ENCODE measurements at places on chromosomes 4 and X.

DNA sequence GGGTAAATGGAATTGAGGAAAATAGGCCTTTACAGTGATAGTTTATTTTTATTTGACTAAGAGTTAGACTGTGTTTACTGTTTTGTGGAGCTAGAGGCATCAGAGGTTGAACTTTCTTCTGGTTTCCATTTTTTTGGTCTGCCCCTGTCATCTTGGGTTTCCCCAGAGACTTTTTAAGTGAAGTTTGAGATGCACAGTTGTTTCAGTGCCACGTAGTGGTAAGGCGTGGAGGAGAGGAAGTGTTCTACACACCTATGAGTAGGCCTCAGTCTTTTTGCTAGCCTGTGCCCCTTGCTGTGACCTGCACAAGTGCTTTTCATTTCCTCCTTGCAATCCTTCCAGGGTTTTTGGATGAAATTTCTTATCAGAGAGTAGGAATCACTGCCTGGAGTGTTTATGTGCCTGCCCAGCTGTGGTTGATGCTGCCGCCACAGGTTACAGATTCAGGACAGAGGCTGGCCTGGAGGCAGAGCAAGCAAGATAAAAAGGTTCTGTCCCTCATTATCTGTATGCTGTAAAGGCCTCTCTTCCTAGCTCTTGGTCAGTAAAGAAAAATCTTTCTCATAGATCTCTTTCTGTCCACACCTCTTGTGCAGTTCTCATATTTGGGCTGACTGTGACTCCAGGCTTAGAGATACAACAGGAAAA, 12.5 kb upstream of the HSFX4 start:
- DNase-seq, result peak; percentile 12

DNA sequence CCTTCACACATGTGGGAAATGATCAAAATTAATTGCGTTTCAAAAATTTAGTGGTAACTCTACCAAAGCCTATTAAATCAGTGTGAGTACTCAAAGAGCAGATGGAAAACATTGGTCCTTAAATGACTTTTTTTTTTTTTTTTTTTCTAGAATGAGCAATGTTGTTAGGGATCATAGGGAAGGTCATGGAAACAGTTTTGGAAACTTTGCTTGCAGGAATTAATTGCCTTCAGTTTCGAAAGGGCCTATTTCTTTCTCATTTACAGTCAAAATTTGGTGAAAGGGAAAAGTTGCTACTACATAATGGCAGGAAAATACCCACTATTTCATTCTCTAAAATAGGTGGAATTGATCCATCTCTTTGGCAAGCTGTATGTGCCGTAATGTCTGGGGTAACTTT, 160.9 kb downstream of the RTL9 start:
- no peak for DNase-seq

DNA sequence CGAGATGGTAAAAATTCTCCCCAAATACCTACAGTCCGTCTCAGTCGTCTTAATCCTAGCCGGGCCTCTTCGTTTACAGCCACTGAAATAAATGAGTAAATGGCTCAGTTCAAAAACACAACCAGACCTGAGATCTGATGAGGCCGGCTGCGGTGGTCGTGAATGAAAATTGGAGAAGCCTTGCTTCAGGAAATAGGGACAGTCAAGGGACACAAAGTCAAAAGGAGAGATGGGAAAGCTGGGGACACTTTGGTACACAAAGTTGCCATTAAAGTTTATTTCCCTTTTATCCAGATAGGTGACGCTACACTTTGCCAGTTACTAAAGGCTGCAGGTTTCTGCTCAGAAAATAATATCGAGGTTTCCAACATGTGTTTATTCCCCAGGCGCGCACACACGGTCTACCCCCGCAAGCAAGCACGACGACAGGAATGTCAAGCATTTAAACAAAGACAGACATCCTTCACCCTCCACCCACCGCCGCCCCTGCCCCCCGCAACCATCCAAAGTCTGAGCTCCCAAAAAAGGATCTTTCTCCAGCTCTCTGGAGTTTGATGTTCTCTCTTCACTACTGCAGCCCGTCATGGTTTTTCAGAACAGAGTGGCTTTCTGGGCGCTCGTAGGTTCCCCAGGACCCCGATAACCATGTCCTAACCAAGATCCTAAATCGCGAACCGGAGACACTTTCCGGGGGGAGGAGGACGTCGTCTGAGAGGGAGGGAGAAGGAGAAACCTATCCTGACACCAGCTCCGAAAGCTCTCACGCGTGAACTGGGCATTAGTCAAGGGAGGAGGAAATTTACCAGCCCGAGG, 1.3 kb upstream of the PCDH7 start:
- DNase-seq, result no peak

DNA sequence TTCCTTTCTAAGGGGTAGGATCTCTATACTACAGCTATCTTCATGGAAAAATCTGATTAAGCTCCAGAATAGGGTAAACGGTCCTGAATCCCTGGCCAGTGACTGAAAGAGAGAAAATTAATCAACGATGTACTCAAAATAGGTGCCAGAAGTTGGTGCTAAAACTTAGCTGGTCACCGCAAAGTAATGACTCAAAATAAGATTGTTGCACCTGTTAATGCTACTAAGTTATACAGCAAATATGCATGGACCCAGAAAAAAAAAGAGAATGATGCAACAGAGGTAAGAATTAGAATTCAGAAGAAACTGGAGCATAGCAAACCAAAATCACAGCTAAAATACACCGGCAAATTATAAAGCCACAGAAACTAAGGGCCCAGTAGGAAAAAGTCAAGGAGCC, 239.7 kb upstream of the FAM241A start:
- no peak for DNase-seq

- no peak for DNase-seq
These were observed 22.2 kb upstream of the PPP2R2C start for GRCh38 chr4:6494431-6495295.

GRCh38 chr4:66647476-66647875, 897.8 kb downstream of the CENPC start:
- no peak for DNase-seq

DNA sequence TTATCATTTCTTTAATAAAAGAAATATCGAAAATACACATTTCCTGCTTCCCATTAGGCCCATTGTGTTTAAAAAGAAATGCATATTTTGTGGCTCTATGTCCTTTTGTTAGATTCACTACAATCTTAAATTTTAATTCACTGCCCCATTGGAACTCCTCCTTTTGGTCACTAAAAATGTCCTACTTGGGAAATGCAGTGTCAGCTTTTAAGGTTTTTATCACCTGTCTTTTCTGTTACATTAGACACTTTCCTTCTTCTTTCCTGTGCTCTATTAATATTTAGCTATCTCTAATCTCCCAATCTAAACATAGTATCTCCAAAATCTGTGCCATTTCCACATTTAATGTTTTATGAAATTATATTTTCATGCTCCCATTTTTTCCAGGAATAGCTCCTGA, 164.9 kb upstream of the SPOCK3 start:
- DNase-seq, result no peak

DNA sequence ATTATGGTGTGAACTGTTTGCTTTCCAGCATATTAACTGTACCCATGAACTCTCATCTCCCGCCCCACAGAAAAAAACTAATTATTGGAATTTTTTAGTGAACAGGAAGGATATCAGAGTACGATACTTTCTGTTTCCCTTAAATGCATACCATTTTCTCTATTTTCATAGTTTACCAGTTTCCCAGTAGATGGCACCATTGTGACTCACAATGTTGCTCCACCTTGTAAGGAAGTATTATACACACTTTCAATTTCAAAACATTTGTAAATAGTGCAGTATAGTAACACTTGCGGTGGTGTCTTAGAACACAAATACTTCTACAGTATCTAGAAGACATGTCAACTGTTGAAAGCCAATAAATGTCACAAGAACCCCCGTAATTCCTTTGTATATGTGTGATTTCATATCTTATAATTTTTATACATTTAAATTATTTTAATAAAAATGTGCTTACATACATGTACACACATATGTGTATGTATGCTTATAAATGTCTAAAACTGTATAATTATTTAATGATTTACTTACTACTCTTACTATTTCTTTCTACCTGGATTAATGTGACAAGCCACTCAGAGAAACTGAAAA, 167.3 kb downstream of the SLIT2 start:
- DNase-seq, result peak; percentile 50

GRCh38 chrX:68978255-68978654, 149.4 kb downstream of the EFNB1 start:
- no peak for DNase-seq

DNA sequence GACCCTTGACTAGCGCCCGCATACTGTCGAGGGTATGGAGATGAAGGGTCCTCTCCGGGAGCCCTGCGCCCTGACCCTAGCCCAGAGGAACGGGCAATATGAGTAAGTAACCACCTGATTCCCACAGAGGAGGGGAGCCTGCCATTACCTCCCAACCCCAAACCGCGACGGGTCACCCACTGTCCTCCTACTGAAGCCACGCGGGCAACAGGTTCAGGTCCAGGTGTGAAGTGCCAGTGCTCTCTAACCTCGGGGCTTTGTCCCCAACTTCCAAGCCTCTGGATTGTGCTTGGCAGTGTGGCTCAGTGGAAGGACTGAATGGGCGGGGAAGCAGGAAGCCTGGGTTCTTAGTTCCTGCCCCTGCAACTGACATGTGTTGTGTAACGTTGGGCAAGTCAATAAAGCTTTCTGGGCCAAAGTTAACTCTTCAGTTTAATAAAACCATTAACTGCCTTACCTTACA, 694 bp downstream of the OCRL start:
- DNase-seq, result peak; percentile 1

GRCh38 chr4:62328526-62328925, 1128.4 kb downstream of the ADGRL3 start:
- DNase-seq, result no peak

- DNase-seq, result no peak
These were observed 213.8 kb upstream of the RADX start for GRCh38 chrX:106397788-106398538.

GRCh38 chr4:26080870-26081628, 167.0 kb downstream of the SMIM20 start:
- DNase-seq, result no peak

GRCh38 chr4:75662626-75663025, 10.6 kb downstream of the G3BP2 start:
- no peak for DNase-seq
